ENCODE measurements at places on chromosomes 11 and 22.
A peak's percentile ranks its signal among the peaks of the same experiment; 100 is the strongest.

DNA sequence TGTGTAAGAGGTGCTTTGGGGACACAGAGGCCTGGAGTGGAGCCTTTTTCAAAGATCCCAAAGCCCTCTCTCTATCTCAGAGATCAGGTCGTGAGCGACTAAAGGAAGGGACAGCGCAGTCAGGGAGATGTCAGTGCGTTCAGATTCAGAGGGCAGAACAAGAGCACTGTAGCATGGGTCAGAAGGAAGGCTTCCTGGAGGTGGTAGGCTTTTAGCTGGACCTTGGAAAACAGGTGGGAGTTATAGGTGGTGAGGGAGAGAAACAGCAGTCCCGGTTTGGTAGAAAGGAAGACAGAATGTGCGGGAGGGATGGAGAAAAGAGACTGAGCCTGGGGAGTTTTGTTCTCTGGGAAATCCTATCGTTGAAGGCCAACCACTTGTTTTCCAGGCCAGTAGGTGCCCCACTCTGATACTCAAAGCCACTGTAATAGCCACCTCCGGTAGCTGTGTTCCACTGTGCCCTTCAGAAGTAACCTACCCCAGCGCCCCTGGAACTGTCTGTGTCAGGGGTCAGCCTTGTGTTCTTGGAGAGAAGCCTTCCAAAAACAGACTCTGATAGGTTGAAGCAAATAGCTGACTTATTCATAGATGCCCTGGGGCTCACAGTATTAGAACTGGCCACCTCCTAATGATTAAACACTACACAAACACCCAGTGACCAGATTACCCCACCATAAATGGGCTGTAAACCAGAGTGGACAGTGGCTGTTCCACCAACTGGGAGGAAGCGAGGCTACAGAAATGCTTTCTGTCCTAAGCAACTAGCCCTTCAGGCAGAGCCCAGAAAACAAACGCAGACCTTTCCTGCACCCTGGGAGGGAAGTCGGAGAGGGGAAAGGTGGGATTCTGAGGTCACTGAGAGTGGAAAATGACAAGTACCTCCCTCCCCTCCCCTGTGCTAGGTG, 157.7 kb downstream of the DBX1 start:
- no peak overlapping the region for H3K4me3 ChIP-seq
- no peaks in the 10 kb centered on the region for H3K27me3 ChIP-seq
- H3K36me3 ChIP-seq, result no peaks in the 10 kb centered on the region
- DNase-seq, result no peak
- no peak overlapping the region for H3K27ac ChIP-seq
- no peaks in the 10 kb centered on the region for H3K4me1 ChIP-seq

- DNase-seq, result no peak
- H3K27me3 ChIP-seq, result no peaks in the 10 kb centered on the region
- peaks cover 49% of the 10 kb centered on the region for H3K36me3 ChIP-seq
- H3K4me3 ChIP-seq, result no peak overlapping the region
- peaks cover 52% of the 10 kb centered on the region for H3K4me1 ChIP-seq
These were observed 17.0 kb downstream of the CD3E start for GRCh38 chr11:118321386-118322082.

DNA sequence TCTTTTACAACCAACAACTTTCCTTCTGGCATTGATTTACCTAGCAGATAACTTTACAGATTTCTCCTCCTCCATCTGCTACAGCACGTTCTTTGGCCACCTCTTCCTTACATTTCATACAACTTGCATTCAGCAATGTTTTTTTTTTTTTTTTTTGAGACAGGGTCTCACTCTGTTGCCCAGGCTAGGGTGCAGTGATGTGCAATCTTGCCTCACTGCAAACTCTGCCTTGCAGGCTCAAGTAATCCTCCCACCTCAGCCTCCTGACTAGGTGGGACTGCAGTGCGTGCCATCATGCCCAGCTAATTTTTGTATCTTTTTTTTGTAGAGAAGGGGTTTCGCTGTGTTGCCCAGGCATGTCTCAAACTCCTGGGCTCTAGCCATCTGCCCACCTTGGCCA, 6.5 kb downstream of the PDE3B start:
- peaks cover 60% of the 10 kb centered on the region for H3K4me1 ChIP-seq
- DNase-seq, result no peak
- H3K27me3 ChIP-seq, result no peaks in the 10 kb centered on the region
- H3K4me3 ChIP-seq, result no peak overlapping the region

- H3K27me3 ChIP-seq, result no peaks in the 10 kb centered on the region
- peaks cover 13% of the 10 kb centered on the region for H3K4me1 ChIP-seq
- H3K4me3 ChIP-seq, result no peak overlapping the region
- peaks cover 8% of the 10 kb centered on the region for H3K36me3 ChIP-seq
- DNase-seq, result peak; percentile 27
These were observed 125.4 kb downstream of the CASP12 start for GRCh38 chr11:104772806-104773241.

- no peaks in the 10 kb centered on the region for H3K4me1 ChIP-seq
- H3K36me3 ChIP-seq, result no peaks in the 10 kb centered on the region
- no peak overlapping the region for H3K27ac ChIP-seq
- peaks cover 38% of the 10 kb centered on the region for H3K27me3 ChIP-seq
- H3K4me3 ChIP-seq, result no peak overlapping the region
These were observed 12.5 kb upstream of the GRIK4 start for GRCh38 chr11:120499088-120499487.

- no peak overlapping the region for H3K4me3 ChIP-seq
- DNase-seq, result no peak
- no peaks in the 10 kb centered on the region for H3K4me1 ChIP-seq
These were observed 155.7 kb downstream of the CNTN5 start for GRCh38 chr11:99176430-99176829.

DNA sequence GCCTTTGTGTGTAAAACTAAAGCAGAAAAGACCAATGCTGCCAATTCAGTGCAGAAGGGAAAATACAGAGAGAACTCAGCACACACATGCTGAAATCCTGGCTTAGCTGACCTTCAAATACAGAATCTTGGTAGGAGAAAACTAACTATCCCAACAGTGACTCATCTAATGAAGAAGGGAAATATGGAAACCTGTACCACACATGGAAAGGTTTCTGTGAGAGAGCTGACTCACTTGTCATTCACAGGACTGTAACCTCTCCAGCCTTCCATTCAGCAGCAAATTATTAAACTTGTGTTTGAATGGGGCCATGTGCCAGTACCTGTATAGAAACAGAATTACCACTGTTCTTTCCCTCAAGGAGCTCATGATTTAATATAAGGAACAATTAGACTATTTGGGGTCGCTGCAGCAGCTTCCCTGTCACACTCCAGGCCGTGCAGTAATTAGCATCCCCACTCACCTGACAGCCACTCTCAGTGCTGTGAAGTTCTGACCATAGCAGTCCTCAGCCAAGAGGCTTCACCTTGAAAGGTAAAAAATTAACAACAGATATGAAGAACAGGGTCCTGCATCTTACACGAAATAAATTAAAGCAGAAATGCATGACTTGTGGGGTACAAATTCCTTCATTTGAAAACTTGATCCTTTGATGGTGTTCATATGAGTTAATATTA, 53.9 kb downstream of the MSANTD4 start:
- DNase-seq, result no peak
- no peaks in the 10 kb centered on the region for H3K4me1 ChIP-seq
- H3K36me3 ChIP-seq, result no peaks in the 10 kb centered on the region
- H3K27ac ChIP-seq, result no peak overlapping the region

DNA sequence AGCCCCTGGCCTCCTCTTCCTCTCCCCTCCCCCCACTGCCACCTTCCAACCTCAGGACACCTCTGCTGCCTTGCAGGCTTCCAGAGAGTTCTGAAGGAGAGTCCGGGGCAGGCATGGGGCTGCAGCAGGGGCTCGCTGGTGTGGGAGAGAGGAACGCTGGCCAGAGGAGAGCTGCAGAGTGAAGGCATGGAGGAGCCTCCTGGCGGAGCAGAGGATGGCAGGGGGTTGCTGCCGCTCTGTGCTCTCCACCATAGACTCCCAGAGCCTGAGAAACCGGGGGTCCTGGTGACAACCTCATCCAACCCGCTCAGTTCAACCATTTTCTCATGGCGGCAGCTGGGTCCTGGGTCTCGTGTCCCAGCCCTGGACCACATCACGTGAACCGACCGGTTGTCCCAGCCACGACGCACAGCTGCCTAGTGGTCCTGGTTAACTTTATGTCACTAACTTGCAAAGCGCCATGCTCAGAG, 17.5 kb downstream of the MRGPRG start:
- H3K27ac ChIP-seq, result no peak overlapping the region
- no peak overlapping the region for H3K4me3 ChIP-seq
- H3K4me1 ChIP-seq, result peaks cover 3% of the 10 kb centered on the region
- peaks cover 11% of the 10 kb centered on the region for H3K27me3 ChIP-seq

DNA sequence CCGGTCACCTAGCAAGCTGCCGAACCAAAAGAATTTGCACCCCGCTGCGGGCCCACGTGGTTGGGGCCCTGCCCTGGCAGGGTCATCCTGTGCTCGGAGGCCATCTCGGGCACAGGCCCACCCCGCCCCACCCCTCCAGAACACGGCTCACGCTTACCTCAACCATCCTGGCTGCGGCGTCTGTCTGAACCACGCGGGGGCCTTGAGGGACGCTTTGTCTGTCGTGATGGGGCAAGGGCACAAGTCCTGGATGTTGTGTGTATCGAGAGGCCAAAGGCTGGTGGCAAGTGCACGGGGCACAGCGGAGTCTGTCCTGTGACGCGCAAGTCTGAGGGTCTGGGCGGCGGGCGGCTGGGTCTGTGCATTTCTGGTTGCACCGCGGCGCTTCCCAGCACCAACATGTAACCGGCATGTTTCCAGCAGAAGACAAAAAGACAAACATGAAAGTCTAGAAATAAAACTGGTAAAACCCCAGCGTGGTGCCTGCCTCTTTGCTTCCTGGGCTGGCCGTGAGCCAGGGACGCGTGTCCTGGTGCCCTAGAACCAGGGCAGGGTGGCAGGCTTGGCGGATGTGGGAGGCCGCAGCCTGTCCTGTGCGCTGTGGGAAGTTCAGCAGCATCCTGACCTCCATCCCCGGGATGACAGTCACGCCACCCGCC, 13.2 kb downstream of the CCND1 start:
- no peaks in the 10 kb centered on the region for H3K27me3 ChIP-seq
- no peaks in the 10 kb centered on the region for H3K4me1 ChIP-seq
- H3K27ac ChIP-seq, result no peak overlapping the region
- no peak overlapping the region for H3K4me3 ChIP-seq
- no peaks in the 10 kb centered on the region for H3K36me3 ChIP-seq

- no peaks in the 10 kb centered on the region for H3K4me1 ChIP-seq
- H3K36me3 ChIP-seq, result no peaks in the 10 kb centered on the region
- H3K27ac ChIP-seq, result no peak overlapping the region
- DNase-seq, result no peak
- H3K4me3 ChIP-seq, result no peak overlapping the region
- H3K27me3 ChIP-seq, result no peaks in the 10 kb centered on the region
These were observed 559.6 kb upstream of the CCDC90B start for GRCh38 chr11:83845797-83846196.

DNA sequence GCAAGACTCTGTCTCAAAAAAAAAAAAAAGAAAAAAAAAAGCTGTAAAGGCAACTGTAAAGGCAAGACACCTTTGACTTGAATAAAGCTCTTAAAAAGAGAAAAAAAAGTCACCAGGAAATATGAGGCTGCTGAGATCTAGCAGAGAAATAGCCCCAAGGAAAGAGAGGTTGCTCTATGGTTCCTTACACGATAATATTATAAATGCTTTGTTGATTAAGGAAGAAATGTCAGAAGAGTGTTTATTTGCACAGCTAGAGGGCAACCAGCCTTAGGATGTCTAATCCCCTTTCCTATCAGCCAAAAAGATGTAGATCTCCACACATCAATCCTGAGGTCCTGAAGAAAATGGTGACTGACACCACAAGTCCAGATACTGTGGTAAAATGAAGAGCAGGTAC, 32.0 kb downstream of the RBFOX2 start:
- no peak overlapping the region for H3K27ac ChIP-seq
- H3K36me3 ChIP-seq, result no peaks in the 10 kb centered on the region
- no peak overlapping the region for H3K4me3 ChIP-seq
- H3K27me3 ChIP-seq, result peaks cover 19% of the 10 kb centered on the region
- no peaks in the 10 kb centered on the region for H3K4me1 ChIP-seq

DNA sequence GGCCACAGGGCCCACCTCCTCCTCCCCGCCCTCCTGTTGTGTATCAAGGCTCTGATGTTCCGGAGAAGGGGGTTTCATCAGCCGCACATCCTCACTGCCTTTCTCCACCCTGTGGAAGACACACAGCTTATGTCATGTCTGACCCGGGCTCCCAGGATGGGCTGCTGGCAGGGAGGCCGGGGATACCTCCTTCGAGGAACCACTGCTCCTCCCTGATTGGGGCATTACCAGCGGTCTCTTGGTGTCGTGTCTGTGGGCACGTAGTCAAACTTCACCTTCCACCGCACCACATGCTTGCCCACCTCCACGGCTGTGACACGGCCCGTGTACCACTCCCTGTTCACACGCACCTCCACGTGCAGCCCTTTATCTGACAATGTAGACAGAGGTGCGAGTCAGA, 35.9 kb downstream of the MORC2 start:
- H3K27ac ChIP-seq, result no peak overlapping the region
- no peak for DNase-seq
- H3K4me1 ChIP-seq, result no peaks in the 10 kb centered on the region

GRCh38 chr22:45931042-45931441, 45.9 kb downstream of the WNT7B start:
- no peaks in the 10 kb centered on the region for H3K36me3 ChIP-seq
- H3K27me3 ChIP-seq, result peaks cover 5% of the 10 kb centered on the region
- no peak overlapping the region for H3K4me3 ChIP-seq
- H3K27ac ChIP-seq, result no peak overlapping the region
- no peak for DNase-seq

DNA sequence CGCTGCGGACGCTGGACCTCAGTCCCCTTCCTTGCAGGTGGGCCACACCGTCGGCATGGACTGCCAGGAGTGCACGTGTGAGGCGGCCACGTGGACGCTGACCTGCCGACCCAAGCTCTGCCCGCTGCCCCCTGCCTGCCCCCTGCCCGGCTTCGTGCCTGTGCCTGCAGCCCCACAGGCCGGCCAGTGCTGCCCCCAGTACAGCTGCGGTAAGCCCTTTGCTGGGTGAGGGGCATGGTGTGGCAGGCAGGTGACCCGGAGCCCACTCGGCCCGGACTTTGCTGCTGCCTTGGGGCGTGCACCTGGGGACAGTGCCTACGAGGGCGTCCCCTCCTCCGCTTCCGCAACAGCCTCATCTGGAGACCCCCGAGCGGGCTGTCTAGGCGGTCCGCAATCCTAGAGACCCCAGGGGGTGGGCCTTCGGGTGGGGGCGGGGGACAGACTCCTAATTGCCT, 25.4 kb upstream of the MUC5B start:
- no peaks in the 10 kb centered on the region for H3K36me3 ChIP-seq
- H3K4me3 ChIP-seq, result no peak overlapping the region
- no peak for DNase-seq
- H3K4me1 ChIP-seq, result no peaks in the 10 kb centered on the region
- H3K27ac ChIP-seq, result no peak overlapping the region

Data from activated CD8-positive, alpha-beta T cell treated with anti-CD3 and anti-CD28 coated beads, Interleukin-2, amount 10 ng/mL, durations not matched to agents 7 days and 5 days (primary cell).